ENCODE measurements at places on chromosomes 12 and 14.

GRCh38 chr12:117671734-117672133 is 297.1 kb downstream of the KSR2 start:
- DNase-seq = peak; percentile 25

- no peak for DNase-seq
Observed at GRCh38 chr14:64536488-64537245, 3.9 kb upstream of the HSPA2 start.

DNA sequence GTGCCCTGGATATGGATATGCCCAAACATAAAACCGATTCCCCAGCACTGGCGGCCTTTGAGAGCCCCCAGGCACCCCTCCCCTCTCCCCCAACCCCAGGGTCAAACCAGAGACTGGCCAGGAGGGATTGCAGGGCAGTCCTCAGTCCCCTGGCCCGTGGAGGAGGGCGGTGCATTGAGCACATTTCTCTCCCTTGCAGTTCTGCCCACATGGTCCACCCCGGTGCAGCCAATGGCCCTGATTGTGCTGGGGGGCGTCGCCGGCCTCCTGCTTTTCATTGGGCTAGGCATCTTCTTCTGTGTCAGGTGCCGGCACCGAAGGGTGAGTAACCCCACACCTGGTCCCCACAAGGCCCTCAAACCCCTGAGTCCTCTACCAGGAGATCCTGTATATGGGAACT is 3.4 kb upstream of the GPR162 start:
- peak; percentile 26 for DNase-seq

GRCh38 chr14:99320105-99320572 is 48.1 kb upstream of the BCL11B start:
- DNase-seq = peak; percentile 62

DNA sequence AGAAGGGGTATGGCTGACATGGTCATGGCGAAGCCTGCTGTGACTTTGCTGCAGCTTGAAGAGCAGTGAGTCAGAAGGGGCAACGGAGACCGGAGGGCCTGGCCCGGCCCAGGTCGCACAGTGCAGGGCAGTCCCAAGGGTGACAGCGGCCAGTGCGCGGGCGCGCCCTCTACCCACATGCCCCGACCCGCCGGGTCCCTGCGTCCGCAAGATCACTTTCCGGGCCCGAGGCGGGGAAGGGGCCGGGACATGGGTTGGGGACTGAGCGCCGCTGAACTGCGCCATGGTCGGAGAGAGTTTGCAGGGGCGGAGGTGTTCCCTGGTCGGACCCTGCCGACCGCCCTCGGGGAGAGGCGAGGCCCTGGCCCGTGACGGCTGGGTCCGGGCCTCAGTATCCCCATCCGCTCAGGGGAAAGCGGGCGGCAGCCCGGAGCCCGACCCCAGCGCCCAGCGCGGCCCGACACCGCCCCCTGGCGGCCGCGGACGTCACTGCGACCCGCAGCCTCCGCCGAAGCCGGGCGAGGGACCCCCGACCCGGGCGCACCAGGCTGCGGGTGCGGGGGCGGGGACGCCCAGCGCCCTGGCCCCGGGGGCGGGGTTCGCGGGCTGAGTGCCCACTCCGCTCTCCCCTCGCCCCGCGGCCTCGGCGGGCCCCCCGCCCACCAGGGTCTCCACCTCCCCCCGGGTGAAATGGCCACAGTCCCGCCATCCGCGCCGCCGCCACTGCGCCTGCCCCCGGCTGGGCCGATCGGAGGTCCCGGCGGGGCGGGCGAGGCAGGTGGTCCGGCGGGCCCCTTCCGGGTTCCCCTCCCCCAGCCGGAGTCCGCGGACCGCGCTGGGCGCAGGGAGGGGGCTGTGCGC is 7.2 kb upstream of the ANKRD9 start:
- DNase-seq = peak; percentile 33

GRCh38 chr14:74910556-74910955 is 12.5 kb downstream of the RPS6KL1 start:
- DNase-seq = no peak

GRCh38 chr12:102808412-102808811 is 108.6 kb downstream of the PAH start:
- no peak for DNase-seq

- peak; percentile 74 for DNase-seq
Observed at GRCh38 chr12:89544681-89545184, 18.9 kb upstream of the POC1B start.

- no peak for DNase-seq
Observed at GRCh38 chr12:110134691-110135411, 10.7 kb downstream of the IFT81 start.

GRCh38 chr14:50560931-50561285 is 963 bp downstream of the ATL1 start:
- DNase-seq = no peak

DNA sequence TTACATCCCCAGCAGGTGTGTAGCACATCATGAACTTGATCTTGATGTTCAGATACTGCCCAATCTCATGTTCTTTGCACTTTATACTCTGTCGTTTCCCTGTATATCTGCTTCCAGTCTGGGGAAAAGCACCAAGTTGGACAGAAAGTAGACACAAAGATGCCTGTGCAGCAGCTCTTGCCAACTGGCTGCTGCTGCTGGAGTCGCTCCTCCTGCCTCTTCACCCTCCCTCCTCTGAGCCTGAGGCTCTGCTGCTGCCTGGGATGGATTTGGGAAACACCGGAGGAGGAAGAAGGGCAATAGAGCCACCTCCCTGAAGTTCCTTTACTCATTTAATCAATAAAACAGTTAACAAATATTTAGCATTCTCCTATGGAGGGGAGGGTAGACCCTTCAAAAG is 32.4 kb downstream of the ADCK1 start:
- no peak for DNase-seq

DNA sequence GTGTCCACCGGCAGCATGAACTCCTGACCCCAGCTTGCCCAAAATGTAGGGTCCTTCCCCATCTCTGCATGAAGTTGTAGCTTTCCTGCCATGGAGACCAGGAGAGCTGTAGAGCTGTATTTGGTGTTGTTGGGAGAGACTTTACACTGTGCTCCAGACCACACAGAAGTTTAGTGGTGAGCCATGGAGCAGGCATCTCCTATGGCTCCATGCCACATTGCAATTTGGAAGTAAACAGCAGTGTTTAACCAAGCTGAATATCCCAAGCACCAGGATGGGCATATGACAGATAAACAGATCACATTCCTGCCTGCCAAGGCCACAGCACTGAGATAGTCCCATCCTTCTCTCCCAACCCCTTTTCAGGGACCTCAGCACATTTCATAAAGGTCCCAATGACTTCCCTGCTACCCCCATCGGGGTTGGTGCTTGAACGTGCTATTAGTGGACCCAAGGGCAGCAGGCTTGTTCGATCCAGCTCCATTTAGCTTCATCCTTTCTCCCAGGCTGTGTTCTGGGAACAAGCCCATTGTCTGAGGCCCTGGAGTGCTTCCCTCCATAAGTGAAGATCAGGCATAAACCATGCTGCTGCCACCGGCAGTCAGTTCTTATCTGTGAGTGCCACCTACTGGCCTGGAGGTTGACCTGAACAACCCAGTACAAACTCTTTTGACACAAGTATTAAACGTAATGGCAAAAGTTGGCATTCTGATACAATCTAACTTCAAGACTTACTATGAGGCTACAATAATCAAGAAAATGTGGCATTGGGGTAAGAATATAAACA is 172.3 kb upstream of the ATXN7L3B start:
- DNase-seq = peak; percentile 35

DNA sequence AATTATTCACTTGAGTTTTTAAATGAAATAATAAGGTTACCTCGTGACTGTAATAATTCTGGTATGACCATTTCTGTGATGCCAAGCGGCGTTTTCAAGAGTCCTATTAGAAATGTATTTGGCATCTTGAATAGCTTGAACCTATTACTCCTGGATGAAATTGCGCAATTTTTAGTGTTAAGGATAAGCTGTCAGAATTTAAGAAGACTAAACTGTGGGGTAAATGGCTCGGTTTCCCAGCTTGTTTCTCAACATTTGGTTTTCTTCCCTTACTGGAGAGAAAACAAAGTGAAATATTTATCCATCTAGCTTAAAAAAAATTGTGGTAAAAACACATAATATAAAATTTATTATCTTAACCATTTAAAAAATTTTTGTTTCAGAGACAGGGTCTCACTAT is 26.8 kb downstream of the PCNX1 start:
- DNase-seq = no peak

DNA sequence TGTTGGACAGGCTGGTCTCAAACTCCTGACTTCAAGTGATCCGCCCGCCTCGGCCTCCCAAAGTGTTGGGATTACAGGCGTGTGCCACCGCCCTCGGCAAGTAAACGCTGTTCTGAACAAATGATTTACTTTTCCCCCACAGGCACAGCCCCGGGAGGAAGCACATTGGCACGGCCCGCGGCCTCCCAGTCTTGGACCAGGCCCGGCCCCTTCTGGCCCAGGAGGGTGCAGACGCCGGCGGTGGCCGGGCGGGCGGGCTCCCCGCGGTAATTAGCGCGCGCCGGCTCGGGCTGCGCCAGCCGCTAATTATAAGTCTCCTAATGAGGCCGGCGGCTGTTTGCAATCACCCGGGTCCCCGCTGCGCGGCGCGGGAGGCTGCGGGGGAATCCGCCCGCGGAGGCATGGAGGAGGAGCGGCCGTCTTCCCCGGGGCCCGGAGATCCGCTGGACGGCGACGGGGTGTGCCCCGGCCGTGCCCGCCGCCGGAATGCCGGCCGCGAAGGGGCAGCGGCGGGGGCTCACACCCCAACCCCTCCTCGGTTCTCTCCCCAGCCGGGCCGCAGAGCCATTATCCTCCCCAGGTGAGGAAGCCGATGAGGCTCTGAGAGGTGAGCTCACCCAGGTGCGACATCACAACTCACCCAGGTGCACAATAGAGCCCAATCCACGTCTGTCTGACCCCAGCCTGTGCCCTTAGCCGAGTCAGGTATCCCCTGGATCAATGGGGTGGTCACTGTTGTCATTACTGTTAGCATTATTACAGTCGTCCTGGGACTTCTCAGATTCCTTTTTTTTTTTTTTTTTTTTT is 3.3 kb upstream of the POP5 start:
- peak; percentile 82 for DNase-seq

DNA sequence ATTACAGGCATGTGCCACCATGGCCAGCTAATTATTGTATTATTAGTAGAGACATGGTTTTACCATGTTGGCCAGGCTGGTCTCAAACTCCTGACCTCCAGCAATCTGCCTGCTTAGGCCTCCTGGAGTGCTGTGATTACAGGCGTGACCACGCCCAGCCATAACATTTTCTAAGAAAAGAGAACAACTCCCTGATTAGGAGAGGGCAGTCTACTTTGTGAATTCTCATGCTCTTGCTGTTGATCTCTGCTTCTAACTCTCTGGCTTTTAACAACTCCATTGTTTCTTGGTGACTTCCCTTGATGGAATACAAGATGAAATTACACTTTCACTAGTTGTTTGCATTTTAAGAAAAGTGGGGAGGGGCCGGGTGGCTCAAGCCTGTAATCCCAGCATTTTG is 33.6 kb downstream of the SSH1 start:
- no peak for DNase-seq

- DNase-seq = no peak
Observed at GRCh38 chr12:51549637-51550036, 41.4 kb upstream of the SCN8A start.

GRCh38 chr14:49962621-49963020 is 69.7 kb downstream of the ARF6 start:
- no peak for DNase-seq

DNA sequence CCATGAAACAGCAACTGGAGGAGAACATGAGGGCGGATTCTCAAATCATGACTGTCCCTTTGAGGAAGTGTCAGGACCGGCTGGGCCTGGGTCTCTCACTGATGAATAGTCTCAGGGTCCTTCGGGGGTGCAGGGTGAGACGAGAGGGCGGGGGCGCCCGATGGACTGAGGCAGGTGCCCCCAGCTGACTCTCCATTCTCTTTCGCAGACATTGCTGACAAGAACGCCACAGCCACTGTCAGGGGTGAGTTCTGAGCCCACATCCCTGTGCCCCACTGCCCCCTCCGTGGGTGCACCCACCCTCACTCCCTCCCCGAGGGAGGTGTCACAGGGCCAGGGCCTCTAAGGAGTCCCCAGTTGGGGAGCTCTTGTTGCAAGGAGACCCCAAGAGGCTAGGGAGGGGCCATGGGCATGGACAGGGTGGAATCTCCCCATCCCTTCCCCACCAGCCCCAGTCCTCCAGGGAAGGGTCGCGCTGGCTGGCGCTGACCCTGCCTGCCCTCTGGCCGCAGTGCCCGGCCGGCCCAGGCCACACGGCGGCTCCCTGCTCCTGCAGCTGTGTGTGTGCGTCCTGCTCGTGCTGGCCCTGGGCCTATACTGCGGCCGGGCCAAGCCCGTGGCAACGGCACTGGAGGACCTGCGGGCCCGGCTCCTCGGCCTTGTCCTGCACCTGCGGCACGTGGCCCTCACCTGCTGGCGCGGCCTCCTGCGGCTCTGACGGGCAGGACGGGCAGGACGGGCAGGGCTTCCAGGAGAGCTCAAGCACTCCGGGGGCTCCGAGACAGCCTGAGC is 8.7 kb downstream of the C14orf180 start:
- peak; percentile 27 for DNase-seq

DNA sequence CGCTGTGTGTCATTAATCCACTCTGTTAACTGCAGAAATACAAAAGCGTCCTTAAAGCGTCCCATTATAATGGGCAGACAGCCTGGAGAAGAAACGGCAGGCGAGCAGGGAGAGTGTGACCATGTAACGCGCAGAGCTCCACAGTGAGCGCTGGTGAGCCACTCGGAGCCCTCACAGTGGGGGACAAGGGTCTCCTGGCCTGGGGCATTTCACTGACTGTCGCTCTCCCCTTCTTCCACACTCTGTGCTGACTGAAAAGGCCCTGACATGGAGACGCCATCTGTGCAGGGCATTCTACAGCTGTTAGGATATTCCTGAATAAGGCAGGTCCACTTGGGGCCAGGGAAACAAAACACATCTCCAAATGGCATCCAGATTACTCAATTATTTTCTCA is 24.2 kb downstream of the CCDC92 start:
- DNase-seq = no peak

DNA sequence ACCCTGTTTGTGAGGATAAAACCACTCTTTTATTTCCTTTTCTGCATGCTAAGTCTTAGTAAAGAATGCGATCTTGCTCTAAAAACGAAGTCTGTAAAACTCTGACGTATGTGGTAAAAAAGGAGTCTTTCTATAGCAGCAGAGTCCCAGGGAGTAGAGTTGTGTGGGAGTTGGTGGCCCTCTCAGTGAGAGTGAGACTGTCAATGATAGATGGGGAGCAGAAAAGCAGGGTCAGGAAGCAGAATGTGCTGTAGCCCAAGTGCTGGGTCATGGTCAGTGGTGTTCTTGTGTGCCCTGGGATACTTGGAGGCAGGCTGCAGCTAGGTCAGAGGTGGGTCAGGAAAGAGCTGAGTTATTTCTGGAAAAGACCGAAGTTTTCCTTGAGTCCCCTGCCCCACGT is 20.3 kb upstream of the GPR33 start:
- no peak for DNase-seq

DNA sequence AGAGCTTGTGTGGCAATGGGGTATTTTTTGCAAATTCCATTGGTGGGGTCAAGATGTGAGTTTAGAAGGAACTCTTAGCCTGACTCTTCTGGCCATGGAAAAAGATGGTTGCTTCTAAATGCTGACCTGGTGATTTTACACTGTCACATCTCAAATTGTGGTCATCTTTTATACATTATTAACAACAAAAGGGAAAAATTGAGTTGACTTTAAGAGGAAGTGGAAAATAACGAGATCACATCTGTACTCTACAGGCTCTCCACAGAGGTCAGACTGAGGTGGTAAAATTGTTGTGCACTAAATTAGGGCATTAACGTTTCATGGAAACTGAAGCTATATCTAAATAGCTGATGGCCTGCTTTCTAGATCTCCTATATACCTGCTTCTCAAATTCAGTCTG is 44.7 kb downstream of the PTPN11 start:
- no peak for DNase-seq

Measured in RPMI8226 (cell line).